ENCODE measurements at places on chromosomes 4 and X.
A peak's percentile ranks its signal among the peaks of the same experiment; 100 is the strongest.

- DNase-seq = no peak
Observed at GRCh38 chr4:158133551-158133950, 39.3 kb downstream of the GASK1B start.

- no peak for DNase-seq
Observed at GRCh38 chr4:85967872-85968271, 392.0 kb downstream of the MAPK10 start.

GRCh38 chr4:114600672-114601071 is 2.1 kb downstream of the UGT8 start:
- no peak for DNase-seq

- no peak for DNase-seq
Observed at GRCh38 chr4:148335133-148335532, 107.1 kb downstream of the NR3C2 start.

- DNase-seq = no peak
Observed at GRCh38 chr4:3720466-3720865, 45.7 kb upstream of the ADRA2C start.

GRCh38 chr4:148061795-148062194 is 329.9 kb downstream of the ARHGAP10 start:
- peak; percentile 63 for DNase-seq

DNA sequence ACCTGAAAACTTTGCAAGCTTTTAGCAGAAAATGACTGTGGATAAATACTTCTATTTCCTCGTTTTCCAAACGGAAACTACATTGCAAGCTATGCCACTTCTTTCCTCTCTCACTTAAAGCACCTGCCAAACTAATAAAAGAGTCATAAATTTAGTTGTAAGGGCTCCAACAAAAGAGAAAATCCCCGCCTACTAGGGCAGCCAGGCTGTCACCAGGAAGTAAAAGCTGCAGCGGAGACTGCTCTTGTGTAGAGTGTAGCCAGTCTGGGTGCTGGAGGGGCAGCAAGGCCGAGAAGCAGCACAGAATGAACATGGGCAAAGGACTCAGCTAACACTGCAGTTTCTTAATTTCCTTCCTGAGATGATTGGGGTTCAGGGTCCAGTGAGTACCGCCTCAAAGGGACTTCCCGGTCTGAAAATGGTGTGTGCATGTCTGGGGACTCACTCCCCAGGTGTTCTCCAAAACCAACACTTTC is 89.3 kb upstream of the MAML3 start:
- DNase-seq = peak; percentile 86

DNA sequence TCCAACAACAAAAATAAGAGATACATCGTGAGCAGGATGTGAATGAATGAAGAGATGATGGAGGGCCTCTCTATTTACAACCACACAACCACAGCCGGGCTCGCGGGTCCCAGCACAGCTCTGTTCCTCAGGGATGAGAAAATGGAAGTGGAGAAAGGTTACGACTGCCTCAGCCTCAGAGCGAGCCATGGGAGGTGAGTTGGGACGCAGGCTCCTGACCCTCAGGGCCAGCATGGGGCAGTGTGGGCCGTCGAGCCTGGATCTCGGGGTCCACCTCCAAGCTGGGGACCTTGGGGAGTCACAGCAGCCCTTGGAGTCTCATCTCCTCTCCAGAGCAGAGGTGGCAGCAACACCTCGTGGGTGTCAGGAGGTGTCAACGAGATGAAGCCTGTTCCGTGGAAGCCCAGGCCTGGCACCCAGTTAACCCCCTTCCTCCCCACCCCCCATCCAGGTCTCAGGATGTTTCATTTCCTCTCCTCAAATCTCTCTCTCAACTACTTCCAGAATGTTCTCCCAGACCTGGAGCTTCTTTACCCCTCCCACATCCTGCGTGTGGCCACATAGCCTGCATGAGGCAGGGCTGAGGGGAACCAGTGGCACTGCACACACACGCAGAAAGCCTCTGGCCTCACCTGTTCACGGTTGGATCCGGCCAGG is 25.9 kb downstream of the C4orf50 start:
- no peak for DNase-seq

DNA sequence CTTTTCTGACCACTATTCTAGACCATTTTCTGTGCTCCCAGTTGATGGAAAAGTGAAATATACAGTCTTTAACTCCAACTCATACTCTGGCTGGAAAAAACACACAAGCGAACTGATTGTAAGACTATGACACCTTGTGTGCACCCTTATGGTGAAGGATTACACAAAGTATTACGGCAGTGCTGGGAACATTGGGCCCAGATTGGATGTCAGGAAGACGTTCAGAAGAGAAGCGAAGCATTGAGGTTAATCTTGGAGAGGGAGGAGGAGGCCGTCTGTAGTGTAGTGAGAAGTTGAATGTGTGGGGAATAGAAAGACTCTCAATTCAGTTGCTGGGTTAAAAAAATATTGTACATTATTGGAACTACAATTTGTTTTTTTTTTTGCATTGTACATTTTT is 50.0 kb downstream of the GRIA2 start:
- no peak for DNase-seq

DNA sequence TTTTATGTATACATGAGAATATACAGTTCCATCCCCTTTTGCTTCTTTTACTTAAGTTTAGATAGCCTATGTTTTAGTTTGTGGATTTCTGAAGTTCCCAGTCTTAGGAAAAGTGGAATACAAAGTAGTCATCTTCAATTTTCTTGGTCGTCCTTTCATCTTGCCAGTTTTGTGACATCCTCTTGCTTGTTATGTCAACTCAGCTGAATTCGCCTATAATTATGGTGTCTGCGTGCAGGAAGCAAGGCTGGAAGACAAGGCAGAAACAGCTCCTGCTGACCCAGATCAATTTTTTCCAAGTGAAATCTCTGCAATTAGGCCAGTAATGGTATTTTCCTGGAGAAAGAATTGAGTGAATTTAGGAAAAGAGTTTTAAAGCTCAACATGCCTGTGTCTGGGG is 28.1 kb upstream of the NYX start:
- no peak for DNase-seq

- no peak for DNase-seq
Observed at GRCh38 chr4:85994576-85994975, 365.3 kb downstream of the MAPK10 start.

DNA sequence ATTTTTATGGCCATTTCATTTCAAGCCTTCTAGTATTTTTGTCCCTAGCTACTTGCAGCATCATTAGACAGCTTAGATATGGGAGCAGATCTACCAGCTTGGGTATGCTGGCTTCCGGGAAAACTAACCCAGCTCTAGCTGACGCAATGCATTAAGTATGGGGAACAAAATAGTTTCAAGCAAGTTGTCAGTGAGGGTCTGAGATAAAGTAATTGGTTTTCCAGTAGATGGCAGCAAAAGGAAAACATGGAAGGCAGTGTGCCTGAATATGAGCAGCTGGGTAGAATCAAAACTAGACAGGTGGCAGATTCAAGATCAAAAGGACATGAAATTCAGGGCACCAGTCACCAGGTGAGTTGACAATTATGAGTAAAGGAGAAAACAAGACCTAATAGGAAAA is 340.9 kb upstream of the CTSO start:
- DNase-seq = peak; percentile 68

- DNase-seq = no peak
Observed at GRCh38 chr4:38869511-38869910, 1.9 kb downstream of the FAM114A1 start.

DNA sequence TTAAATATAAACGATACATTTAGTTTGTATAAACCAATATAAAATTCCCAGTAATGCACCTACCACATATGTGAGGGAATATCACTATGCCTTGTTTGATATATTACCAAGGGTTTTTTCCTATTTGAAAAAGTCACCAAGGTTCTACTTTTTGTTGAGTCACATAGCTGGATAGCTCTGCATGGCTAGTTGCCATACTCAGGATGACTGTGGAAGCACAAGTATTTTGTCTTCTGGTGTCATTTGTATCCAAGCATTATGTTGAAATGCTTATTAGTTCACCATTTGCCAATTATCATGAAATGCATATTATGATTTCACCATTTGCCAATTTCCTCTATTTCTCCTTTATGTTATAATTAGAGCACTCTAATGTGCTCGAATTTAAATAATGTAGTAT is 162.7 kb upstream of the TTC29 start:
- DNase-seq = no peak

DNA sequence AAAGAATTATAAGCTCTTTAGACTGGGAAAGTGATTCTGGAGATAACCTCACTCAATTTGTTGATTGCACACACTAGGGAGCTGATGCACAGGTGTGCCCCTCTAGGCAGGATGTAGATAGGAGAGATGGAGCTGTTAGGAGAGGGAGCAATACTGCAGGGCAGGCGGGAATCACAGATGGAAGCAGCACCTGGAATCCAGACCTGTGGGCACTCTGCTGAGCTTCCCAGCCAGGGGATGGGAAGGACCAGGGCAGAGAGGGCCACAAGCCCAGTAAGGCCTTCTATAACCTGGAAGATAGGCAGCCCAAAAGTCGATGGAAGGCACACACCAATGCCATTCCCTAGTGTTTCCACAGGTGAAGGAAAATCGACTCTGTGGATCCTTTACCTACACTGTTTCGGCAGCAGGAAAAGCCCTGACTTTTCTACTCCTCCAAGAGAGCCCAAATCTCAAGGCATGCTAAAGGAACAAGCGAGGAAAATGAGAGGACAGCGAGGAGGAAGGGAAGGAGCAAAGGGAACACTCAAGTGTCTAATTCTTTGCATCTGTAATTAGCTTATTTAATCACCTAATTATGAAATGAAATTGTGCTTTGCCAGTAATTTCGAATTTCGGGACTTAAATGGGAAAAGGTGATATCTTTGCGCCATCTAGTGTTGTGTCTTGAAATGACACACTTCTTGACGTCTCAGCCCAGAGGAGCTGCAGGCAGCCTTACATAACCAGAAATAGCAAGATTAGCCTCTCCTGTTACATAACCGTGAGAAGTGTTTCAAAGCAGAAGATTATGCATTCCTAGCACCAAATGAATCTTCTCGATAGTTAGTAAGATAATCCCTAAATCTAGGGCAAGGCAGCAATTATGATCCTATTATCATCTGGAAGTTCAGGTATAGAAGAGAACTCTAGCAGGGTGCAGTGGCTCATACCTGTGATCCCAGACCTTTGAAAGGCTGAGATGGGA is 31.0 kb upstream of the TLR3 start:
- DNase-seq = peak; percentile 57

- no peak for DNase-seq
Observed at GRCh38 chr4:15833801-15834200, 55.7 kb downstream of the CD38 start.

- no peak for DNase-seq
Observed at GRCh38 chr4:14155803-14156202, 528.3 kb upstream of the BOD1L1 start.

GRCh38 chr4:182537031-182537795 is 294.0 kb downstream of the TENM3 start:
- no peak for DNase-seq

DNA sequence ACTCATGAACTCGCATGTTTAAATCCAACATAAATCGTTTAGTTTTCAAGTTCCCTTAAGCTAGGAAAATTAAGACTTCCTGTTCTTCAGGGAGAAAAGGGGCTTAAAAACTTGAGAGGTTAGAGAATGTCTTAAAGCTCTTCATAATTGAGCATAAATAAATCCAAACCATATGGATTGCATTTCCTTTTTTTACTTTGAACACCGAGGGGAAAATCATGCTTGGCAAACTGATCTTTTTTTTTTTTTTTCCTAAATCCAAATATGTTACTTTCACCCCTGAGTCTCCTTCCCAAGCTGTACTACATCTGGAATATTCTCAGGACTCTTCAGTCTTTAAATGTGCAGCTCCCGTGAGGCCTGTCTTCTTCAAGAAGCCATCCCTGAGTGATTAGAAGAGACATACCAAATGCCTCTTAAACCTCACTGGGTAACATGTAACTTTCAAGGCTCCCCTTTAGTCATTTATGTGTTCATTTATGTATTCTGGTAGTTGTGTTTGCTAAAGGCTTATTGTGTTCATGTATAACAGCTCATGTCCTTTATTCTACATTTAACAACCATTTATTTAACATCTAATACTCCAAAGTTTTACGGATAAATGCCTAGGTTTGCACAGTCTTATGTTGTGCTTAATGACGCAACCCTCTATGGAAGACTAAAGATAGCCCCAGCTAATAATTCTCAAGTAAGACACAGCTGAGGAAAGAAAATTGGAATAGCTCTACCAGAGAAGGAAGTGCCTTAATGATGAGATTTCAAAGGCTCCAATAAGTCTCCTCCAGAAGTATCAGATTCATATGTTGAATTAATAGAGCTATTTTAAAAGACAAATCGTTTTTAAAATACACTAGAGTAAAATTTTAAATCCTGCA is 107.0 kb downstream of the AGTR2 start:
- no peak for DNase-seq

GRCh38 chr4:145808021-145808650 is 128.2 kb downstream of the C4orf51 start:
- no peak for DNase-seq

DNA sequence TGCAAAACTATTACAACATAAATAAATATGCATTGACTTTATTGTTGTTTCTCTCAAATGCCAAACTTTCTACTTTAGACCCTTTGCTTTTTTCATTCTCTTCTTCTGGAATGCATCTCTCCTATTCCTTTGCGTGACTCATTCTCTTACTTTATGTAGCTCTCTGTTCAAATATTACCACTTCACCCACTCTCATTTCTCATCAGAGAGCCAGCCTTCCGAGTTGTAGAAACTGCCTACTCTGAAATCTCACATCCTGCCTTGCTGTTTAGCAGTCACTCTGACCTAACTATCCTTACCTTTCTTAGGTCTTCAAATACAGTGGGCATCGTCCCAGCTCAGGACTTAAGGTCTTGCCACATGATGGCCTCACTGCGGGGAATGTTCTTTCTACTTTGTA is 143.5 kb downstream of the GALNTL6 start:
- no peak for DNase-seq

GRCh38 chrX:111442791-111443190 is 30.8 kb upstream of the DCX start:
- DNase-seq = no peak

DNA sequence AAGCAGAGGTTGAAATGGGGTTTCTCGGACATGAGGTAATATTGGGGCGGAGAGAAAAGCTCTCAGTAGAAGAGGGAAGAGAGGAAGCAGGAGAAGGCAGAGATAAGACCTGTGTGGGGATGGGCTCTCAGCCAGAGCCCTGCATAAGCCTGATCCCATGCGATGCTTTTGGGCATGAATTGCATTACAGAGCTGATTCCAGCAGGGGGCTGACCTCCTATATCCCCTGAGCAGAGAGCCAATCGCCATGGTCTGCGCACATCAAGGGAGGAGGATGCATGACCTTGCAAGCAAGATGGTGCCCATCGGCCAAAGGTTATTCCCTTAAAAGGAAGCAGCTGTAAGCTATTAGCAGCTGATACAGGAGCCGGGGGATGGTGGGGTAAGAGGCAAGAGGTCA is 7.6 kb downstream of the ANOS1 start:
- DNase-seq = no peak

DNA sequence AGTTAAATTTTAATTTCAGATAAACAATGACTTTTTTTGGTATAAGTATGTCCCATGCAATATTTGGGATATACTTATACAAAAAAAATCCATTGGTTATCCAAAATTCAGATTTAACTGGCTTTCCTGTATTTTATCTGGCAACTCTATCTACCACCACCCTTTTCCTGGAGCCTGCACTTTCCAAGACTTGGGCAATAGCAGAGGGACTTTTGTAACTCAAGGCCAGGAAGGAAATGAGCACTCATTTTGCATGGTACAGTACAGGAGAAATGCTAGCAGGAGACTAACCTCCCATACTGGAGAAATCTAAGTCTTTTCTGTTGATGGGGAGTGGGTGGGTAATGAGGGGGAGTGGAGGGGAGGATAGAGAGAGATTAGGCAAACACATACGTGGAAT is 37.7 kb upstream of the PLAC1 start:
- DNase-seq = no peak
